ENCODE measurements at places on chromosomes 4 and X.
A peak's percentile ranks its signal among the peaks of the same experiment; 100 is the strongest.

- DNase-seq = no peak
Measured at GRCh38 chr4:118736900-118737299, 51.7 kb downstream of the METTL14 start.

GRCh38 chr4:124703154-124703553 lies 9.4 kb downstream of the ANKRD50 start:
- no peak for DNase-seq

DNA sequence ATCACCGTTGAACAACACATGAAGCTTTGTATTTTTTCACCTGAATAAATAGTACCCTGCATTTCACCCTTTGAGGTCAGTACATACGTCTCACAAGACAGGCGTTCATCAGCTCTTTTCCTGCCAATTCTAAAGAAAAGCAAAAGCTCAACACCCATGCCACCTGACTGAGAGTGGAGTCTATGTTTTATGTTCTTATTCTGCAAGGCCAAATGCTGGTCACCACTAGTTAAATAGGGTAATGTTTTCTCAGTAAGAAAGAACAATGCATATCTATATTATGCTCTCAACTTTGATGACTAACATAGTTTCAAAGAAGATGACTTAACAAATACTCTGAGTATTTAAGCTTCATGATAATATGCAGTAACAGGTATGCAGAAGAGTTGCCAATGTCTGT lies 336.3 kb upstream of the BMP3 start:
- no peak for DNase-seq

DNA sequence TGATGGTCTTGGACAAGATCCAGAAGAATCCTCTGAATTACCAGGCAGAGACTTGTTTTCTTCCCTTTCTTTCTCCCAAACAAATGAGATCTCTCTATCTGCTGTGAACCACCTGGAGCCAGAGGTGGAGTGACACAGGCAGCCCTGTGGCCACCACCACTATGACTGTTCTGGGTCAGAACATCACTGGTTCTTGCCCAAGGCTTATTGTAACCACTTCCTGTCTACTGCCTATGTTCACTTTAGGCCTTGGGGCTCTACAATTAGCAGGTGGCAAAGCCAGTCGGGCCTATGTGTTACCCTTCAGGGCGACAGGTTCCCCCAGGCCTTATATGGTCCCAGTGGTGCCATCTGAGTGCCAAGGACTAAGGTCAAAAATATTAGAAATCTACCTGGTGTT lies 161.2 kb downstream of the GLUD2 start:
- no peak for DNase-seq

GRCh38 chrX:20913760-20914159 lies 460.5 kb upstream of the CNKSR2 start:
- no peak for DNase-seq

- peak; percentile 14 for DNase-seq
Measured at GRCh38 chr4:101835121-101835904, 44.8 kb downstream of the BANK1 start.

DNA sequence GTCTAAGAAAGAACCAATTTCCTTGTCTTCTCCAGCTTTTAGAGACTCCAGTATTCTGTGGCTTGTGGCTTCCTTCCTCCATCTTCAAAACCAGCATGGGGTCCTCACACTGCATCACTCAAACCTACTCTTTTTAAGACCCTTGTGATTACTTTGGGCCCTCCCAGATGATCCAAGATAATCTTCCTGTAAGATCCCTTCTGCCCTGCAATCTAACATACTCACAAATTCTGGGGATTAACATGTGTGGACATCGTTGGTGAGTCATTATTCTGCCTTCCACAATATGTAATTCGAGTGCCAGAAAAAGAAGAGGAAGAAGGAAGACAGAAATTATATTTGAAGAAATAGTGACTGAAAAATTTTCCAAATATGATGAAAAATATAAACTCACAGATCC lies 47.9 kb downstream of the BEND4 start:
- DNase-seq = no peak

DNA sequence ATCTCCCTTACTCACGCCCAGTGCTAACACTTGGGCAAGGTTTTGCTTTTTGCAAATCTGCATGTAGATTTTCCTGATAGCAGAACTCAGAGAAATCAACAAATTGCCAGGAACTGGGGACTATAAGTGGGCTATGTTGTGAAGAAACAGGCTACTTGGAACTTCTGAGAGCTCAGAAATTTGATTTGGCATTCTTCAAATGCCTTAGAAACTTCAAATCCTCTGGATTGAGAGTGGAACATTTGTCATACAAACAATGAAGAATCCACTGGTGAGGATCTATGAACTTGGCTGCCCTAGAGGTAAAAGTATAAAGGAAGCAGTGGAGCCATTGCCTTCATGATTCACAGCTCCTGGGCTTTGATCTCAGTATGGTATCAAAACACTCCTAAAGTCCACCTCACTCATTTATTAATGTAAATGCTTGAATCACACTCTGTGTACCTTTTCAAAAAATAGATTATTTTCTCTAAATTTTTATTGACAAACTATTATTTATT lies 126.0 kb downstream of the GLRA3 start:
- no peak for DNase-seq

GRCh38 chr4:8557151-8558076 lies 22.8 kb upstream of the GPR78 start:
- no peak for DNase-seq

DNA sequence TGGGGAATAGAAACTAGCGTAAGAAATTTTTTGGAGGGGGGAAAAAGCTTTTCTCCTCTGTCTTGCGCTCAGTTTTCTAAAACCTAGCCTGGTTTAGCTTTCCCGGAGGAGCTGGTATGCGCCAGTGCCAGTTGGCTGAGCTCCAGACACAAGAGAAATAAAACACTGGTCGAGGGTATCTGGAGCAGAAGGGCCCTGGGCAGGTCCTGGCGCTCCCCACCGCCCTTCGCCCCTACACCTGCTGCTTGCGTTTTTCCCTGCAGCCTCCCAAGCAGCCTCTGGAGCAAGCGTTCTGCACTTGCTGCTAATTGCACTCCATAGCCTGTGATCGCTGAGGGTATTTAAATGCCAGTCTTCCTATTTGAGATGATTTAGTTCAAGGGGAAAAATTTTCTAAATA lies 816 bp downstream of the EREG start:
- DNase-seq = no peak

- DNase-seq = no peak
Measured at GRCh38 chr4:68490826-68491457, 43.7 kb downstream of the TMPRSS11E start.

- DNase-seq = no peak
Measured at GRCh38 chrX:112759512-112759911, 79.8 kb upstream of the LHFPL1 start.

DNA sequence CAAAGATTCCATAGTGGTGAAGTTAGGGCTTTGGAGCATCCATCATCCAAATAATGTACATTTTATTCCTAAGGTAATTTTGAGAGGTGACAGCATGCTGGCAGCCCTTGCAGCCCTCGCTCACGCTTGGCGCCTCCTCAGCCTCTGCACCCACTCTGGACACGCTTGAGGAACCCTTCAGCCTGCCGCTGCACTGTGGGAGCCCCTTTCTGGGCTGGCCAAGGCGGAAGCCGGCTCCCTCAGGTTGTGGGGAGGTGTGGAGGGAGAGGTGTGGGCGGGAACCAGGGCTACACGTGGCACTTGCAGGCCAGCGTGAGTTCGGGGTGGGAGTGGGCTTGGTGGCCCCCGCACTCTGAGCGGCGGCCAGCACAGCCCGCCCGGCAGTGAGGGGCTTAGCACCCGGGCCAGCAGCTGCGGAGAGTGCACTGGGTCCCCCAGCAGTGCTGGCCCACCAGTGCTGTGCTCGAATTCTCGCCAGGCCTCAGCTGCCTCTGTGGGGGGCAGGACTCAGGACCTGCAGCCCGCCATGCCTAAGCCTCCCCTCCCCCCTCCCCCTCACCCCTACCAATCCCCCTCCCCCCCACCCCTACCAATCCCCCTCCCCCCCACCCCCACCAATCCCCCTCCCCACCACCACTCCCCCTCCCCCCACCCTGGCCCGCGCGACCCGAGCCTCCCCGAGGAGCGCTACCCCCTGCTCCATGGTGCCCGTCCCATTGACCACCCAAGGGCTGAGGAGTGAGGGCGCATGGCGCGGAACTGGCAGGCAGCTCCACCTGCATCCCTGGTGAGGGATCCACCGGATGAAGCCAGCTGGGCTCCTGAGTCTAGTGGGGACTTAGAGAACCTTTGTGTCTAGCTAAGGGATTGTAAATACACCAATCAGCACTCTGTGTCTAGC lies 37.0 kb upstream of the DKK2 start:
- no peak for DNase-seq

DNA sequence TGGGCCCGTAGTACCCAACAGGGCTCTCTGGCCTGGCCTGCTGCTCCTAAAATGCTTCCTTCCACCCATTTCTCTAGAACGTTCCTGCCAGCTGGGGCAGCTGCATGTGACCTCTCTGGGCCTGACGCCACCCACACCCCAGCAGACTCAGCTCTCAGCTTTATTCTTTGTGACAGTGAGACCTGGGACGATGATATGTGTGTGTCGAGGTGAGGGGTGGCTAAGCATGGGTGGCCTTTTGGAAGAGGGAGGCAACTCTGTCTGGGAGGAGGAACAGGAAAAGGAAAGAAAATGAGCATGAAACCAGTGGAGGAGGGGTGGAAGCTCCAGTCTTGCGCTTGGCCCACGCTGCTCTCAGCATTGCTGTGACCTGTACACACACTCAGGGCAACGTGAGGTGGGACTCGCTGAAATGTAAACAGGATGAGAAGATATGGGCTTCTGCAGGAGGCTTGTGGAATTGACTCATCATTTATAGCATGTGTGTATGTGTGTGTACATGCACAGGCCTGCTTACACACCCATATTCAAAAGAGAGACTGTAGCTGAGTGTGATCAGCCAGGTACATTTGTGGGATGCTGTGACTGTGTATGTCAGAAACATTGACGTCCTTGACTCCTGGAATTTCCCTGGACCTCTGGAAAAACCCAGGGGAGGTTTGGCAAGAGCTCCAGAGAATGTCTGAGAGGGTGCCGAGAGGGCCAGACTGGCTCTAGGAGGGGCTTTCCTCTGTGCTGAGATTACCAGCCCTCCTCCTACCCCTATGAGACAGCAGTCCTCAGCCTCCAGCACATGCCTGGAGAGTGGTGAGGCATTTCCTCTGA lies 137.9 kb downstream of the PJA1 start:
- DNase-seq = no peak

GRCh38 chr4:137707626-137708025 lies 175.3 kb upstream of the PCDH18 start:
- DNase-seq = no peak

GRCh38 chr4:121484633-121485032 lies 103.8 kb upstream of the QRFPR start:
- DNase-seq = no peak

DNA sequence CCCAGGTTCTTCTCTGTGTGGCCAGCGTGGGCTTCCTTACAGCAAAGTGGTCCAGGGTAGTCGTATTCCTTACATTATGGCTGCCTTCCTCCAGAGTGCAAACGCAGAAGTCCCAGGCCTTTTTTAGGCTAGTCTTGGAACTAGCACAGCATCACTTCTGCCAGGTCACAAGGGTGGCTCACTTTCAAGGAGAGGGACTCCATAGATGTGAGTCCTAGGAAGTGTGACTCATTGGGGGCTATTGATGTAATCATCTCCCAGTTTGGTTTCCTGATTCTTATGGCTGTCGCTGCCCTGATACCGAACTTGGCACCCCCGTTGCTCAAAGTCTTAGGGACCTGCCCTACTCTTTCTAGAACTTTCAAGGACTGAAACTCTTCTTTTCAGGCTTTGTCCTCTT lies 140.0 kb downstream of the DCK start:
- DNase-seq = no peak

DNA sequence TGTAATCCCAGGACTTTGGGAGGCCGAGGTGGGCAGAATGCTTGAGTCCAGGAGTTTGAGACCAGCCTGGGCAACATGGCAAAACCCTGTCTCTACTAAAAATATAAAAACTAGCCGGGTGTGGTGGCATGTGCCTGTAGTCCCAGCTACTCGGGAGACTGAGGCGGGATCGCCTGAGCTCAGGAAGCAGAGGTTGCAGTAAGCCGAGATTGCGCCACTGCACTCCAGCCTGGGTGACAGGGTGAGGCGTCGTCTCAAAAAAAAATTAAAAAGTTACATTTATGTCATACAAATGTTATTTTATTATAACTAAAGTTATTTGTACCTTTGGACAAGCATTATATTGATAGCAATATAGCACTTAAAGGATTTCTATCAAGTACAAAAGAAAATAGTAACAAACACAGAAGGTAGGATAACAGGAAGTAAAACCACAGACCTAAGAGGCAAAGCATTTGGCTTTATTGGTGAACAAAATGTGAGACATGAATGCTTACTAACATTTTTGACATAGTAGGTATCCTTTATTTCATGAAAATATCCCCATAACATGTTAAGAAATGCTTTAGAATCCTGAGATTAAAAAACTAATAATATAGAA lies 51.5 kb downstream of the TMEM165 start:
- no peak for DNase-seq

DNA sequence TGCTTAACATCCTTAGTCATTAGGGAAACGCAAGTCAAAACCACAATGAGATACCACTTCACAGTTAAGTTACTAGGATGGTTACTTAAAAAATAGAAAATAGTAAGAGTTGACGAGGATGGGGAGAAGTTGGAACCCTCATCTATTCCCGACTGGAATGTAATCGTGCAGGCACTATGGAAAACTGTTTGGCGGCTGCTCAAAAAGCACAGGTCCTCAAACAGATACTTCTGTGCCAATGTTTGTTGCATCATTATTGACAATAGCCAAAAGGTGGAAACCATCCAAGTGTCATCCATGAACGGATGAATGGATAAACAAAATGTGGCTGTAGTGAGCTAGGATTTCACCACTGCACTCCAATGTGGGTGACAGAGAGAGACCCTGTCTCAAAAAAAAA lies 11.7 kb downstream of the CTAG1B start:
- DNase-seq = no peak

GRCh38 chr4:148225639-148226038 lies 216.6 kb downstream of the NR3C2 start:
- no peak for DNase-seq

All from HuH-7.5 (cell line).